ENCODE measurements at places on chromosomes 7 and 10. TPM values are rescaled to one million over a fixed set of nuclear protein-coding genes. Genes with fewer than 3 reads are reported as not detected.

DNA sequence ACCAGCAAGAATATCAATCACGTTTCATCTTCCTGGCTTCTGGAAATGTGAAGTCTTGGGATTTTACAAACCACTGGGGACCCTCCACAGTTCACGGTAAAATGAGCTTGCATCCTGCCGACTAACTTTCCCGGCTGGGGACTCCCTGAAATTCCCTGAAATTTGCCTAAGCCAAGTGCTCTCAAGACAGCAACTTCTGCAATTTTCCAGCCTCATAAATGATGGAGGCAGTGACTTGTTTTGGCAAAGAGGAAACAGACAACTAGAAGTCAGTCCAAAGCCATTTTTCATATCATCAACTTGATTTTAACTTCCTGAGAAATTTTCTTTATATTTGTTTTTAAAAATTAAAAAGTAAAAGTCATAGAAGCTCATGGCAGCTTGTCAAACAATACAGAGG is 212.3 kb downstream of the FANK1 start:
- no peak for DNase-seq

- DNase-seq, result no peak
Measured at GRCh38 chr7:1446620-1447032, 12.6 kb downstream of the MICALL2 start.

- no peak for DNase-seq
Measured at GRCh38 chr10:4944841-4945240, 18.4 kb upstream of the AKR1C1 start.

- no peak for DNase-seq
Measured at GRCh38 chr7:64879800-64880199, 23.3 kb upstream of the ZNF273 start.

TRDMT1 gene
- 1.4 TPM for total RNA-seq

TSPAN12 gene
- total RNA-seq, result 12.2 TPM
